ENCODE measurements at places on chromosomes 1 and 21. TPM values are rescaled to one million over a fixed set of nuclear protein-coding genes. Genes with fewer than 3 reads are reported as not detected.

CACNA1S gene
- 0.12 TPM for total RNA-seq

ADGRB2 gene
- 14.2 TPM for total RNA-seq

DNALI1 gene
- total RNA-seq: 11.6 TPM

LRRC53 gene
- not detected for total RNA-seq

SPOCD1 gene
- total RNA-seq: 0.52 TPM
